ENCODE measurements at places on chromosomes 5 and 9. TPM values are rescaled to one million over a fixed set of nuclear protein-coding genes. Genes with fewer than 3 reads are reported as not detected.
A peak's percentile ranks its signal among the peaks of the same experiment; 100 is the strongest.

NPM1 gene
- total RNA-seq, result 3,122 TPM

NUTM2G gene
- total RNA-seq, result 0.57 TPM

GRCh38 chr9:130189840-130190239, 17.6 kb downstream of the NCS1 start:
- H3K4me1 ChIP-seq, result 0 out of 2 replicates have a peak, but pooled peaks cover 3% of the 10 kb centered on the region
- H3K27ac ChIP-seq, result no peak overlapping the region
- H3K36me3 ChIP-seq, result no peaks in the 10 kb centered on the region
- no peaks in the 10 kb centered on the region for H3K27me3 ChIP-seq

- no peaks in the 10 kb centered on the region for H3K27me3 ChIP-seq
- no peak overlapping the region for H3K27ac ChIP-seq
- H3K4me3 ChIP-seq, result no peak overlapping the region
- H3K4me1 ChIP-seq, result no peaks in the 10 kb centered on the region
- no peak for DNase-seq
Measured at GRCh38 chr5:1494780-1495524, 28.8 kb downstream of the LPCAT1 start.

- H3K4me3 ChIP-seq, result no peak overlapping the region
- DNase-seq, result no peak
- H3K27me3 ChIP-seq, result no peaks in the 10 kb centered on the region
- H3K36me3 ChIP-seq, result peaks cover 4% of the 10 kb centered on the region
- H3K4me1 ChIP-seq, result no peaks in the 10 kb centered on the region
- H3K27ac ChIP-seq, result no peak overlapping the region
Measured at GRCh38 chr5:422323-423232, 20.4 kb upstream of the EXOC3 start.

DNA sequence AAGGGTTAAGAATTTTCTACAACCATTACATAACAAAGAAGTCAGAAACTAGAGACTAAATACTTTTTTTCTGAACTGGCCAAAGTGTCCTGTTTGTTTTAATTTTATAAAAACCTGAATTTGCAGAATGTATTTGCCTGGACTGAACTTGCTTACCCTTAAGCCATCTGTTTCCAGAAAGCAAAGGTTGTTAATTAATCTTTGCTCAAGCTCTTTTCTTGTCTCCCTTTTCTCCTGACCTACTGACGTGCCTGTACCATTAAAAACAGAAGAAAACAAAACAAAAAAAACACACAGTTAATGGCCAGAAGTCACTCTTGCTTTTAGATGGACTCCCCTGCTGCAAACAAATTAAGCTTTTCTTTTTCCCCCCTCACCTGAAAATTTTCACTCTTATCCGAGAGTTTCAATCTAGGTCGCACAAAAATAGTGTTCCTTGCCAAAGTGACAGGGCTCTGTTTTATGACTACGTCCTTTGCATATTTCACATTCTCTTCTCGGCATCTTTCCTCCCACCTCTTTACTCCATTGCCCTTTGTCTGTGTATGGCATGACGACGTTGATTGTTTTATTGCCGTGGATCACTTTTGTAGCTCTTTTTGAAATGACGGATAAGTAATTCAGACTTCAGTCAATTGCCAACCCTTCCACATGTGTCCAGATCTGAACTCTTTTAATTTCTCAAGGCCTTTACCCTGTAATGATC, 333.8 kb upstream of the GRIN3A start:
- no peaks in the 10 kb centered on the region for H3K27me3 ChIP-seq
- H3K27ac ChIP-seq, result no peak overlapping the region
- no peak for DNase-seq
- H3K36me3 ChIP-seq, result 0 out of 2 replicates have a peak, but pooled peaks cover 4% of the 10 kb centered on the region
- H3K4me1 ChIP-seq, result no peaks in the 10 kb centered on the region
- no peak overlapping the region for H3K4me3 ChIP-seq

ZFP2 gene
- 0.37 TPM for total RNA-seq

DNA sequence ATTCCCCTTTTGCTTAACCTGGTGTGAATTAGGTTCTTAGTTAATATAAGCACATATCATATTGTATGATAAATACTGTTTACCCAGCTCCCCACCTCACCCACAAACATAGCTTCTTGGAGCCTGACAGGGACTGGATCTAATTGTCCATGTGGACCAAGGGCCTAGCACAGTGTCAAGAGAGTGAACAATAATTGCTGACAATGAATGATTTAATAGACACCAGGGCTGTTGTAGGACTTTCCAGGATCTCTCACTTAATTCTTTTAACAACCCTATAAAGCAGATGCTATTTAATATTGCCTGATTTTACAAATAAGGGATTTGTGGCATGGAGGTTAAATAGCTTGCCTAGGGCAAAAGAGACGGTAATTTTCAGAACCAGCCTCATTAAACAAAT, 24.8 kb downstream of the AK3 start:
- DNase-seq, result no peak
- no peaks in the 10 kb centered on the region for H3K4me1 ChIP-seq
- H3K36me3 ChIP-seq, result peaks cover 66% of the 10 kb centered on the region
- H3K27ac ChIP-seq, result no peak overlapping the region
- H3K4me3 ChIP-seq, result no peak overlapping the region

- H3K27me3 ChIP-seq, result peaks cover 77% of the 10 kb centered on the region
- H3K4me3 ChIP-seq, result peak within 1 kb of the TSS; percentile 79
- H3K36me3 ChIP-seq, result no peaks in the 10 kb centered on the region
- peak; percentile 80 for DNase-seq
- H3K27ac ChIP-seq, result no peak within 1 kb of the TSS
Measured at GRCh38 chr9:1050125-1050895, at the start of gene DMRT2. Gene DMRT2 (plus strand): TSS chr9:1050357. CDS start chr9:1051614, 1,257 bp downstream.

CARTPT gene
- not detected for total RNA-seq

Measured in H9 (cell line).